ENCODE measurements at places on chromosomes 3 and 15. TPM values are rescaled to one million over a fixed set of nuclear protein-coding genes. Genes with fewer than 3 reads are reported as not detected.

DNA sequence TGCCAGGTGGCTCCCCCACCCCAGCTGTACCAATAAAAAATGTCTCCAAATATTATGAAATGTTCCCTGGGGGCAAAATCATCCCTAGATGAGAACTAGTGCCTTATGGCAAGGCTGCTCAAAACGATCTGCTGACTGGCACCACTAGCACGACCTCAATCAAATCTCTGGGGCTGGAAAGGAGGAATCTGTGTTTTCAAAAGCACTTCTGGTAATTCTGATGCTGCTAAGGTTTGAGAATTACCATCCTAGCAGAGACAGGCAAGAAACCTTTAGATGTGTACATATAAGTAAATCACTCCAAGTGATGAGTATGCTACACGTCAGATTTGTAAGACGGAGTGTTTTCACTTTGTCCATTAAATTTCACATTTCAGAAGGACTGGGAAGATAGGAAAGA is 360.1 kb upstream of the THRB start:
- no peak for DNase-seq

DNA sequence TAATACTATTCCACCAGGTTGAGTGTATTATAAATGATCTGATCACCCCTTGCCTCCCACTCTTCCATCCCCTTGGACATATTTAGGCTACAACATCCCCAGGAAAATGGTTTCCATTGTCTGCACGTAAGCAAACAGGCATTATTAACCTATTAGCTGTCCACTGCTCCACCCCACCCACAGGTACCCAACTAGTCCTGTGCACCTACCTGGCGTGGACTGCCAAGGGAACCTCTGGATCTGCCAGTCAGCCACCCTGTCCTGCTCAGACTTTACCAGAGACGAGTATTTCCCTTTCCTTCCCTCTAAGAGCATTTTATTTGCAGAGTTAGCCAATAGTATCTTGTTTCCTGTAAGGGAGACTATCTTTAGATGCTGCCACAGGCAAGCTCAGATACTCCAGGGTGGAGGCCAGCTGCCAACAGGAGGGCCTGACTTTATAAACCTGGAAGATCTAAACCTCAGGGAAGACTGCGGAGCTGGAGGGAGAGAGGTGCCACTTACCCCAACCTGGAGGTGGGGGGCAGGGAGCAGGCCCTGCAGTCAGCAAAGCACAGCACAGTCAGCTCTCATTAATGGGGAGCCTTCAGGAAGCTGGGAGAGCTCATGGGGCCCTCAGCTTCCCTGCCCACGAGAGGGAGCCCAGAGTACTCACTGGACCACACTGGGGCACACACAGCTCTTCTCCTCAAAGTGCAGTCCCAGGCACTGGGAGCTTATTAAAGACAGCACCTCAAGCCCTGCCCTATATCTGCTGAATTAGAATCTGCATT is at the start of gene CX3CR1:
CX3CR1 (minus strand) TSS at position 292 of the 773 bp plus-strand sequence. CDS start 13,527 bp downstream, outside the sequence.
- no peak for DNase-seq

The PPARG gene
- total RNA-seq, result 0.27 TPM

The SRPRB gene
- 43.4 TPM for total RNA-seq

GRCh38 chr3:169694117-169694516 is 30.6 kb upstream of the MECOM start:
- DNase-seq, result no peak

- DNase-seq, result no peak
Measured at GRCh38 chr3:45163481-45163880, 17.3 kb upstream of the CDCP1 start.

- DNase-seq, result no peak
Measured at GRCh38 chr3:58728723-58729122, 62.1 kb upstream of the FAM3D start.
